PC-9 (cell line): ENCODE measurements at places on chromosomes 2 and 18.
A peak's percentile ranks its signal among the peaks of the same experiment; 100 is the strongest.

DNA sequence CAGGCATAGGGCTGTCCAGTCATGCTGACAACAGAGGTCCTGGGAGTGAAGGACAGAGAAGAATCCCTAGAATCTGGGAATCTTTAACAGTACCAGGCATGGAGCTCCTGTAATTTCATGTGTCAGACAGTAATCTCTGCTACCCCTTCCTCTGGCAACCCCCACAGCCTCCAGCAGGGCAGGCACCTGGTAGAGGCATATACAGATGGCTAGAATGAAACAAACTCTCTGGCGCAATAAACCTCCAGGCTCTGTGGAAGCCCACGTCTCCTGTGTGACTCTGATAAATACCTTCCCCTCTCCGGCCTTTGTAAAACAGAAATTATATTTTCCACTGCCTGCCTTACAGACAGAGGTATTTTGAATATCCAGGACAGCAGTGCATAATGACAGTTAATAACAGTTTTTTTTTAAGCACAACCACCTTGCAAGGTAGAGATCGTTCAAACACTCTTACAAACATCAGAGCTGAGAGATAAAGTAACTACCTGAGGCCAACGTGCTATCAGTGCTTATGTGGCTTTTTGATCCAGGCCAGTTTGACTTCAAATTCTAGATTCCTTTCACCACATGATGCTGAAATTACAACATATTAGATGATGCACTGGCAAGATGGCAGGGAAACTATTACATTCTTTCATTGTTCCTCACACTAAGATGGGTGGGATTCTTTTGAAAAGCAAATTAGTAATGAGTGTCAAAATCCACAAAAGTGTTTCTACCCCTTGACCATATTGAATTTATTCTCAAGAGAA lies 47.7 kb upstream of the TMEM247 start:
- DNase-seq = no peak

DNA sequence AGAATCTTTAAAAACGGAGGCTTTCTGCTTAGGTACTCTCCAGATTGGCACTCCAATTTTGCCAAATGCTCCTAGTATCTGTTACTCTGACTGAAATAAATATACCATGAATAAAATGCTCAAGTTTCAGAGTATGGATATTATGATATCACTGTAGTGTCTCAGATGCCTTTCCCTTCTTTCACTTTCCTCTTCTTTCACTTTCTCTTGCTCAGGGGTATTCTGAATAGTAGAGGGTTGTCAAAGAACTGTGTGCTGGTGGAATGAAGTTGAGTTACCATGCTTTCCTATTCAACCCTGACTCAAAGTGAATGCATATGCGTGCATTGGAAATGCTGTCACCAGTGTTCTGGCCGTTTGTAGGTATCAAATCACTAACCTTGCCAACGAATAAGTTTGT lies 1015.2 kb upstream of the FANCL start:
- no peak for DNase-seq

- no peak for DNase-seq
Measured at GRCh38 chr2:69560147-69560482, 83.4 kb downstream of the AAK1 start.

DNA sequence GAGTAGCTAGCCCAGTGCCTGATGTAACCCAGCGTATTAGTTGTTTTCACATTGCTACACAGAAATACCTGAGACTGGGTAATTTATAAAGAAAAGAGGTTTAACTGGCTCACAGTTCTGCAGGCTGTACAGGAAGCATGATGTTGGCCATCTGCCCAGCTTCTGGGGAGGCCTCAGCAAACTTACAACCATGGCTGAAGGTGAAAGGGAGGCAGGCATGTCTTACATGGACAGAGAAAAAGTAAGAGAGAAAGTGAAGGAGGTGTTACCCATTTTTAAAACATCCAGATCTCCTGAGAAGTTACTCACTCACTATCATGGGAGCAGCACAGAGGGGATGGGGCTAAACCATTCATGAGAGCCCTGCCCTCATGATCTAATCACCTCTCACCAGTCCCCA lies 6.1 kb upstream of the CYRIA start:
- DNase-seq = peak; percentile 43

DNA sequence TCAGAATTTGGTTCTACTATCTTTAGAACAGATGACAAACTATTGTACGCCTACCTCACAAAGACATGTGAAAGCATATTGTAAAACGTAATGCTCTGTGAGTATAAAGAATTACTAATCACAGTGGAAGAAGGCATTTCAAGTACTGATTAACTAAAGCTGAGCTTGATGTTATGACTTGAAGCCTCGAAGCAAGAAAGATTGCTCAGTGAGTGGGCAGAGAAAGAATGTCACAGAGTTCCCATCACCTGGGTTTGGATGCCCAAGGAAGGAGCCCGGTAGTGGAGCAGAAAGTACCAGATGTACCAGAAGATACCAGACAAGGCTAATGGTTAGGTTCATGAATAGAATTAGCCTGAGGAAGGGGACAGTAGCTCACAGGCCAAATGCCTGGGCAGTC lies 39.5 kb upstream of the FAM110C start:
- DNase-seq = no peak

- DNase-seq = no peak
Measured at GRCh38 chr2:119204525-119204924, 19.1 kb upstream of the STEAP3 start.

- DNase-seq = no peak
Measured at GRCh38 chr2:727071-727470, 49.9 kb upstream of the TMEM18 start.

DNA sequence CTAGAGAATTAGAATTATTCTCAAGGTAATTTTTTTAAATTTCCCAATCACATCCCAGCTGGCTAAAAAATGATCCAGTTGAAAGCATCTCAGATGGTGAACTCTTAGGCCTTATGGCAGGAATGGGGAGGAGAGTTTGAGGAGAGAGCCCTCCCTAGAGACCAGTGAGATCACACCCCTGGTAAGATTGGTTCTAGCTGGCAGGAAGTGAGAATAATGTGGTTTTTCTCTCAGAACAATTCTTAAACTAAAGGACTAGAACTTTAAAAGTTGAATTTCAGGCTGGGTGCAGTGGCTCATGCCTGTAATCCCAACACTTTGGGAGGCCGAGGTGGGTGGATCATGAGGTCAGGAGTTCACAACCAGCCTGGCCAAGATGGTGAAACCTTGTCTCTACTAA lies 120.2 kb downstream of the MYO3B start:
- no peak for DNase-seq

DNA sequence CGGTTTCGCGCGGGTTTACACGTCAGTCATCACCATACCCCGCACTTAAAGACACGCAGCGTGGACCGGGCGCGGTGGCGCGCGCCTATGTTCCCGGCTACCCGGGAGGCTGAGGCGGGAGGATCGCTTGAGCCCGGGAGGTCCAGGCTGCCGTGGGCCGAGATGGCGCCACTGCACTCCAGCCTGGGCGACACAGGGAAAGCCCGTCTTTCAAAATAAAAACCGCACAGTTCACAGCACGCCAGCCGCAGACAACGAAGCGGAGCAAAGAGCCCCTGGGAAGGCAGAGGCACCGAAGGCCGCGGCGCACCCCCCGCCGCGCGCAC lies 328 bp downstream of the DTYMK start:
- no peak for DNase-seq

- DNase-seq = no peak
Measured at GRCh38 chr2:173033084-173033483, 42.6 kb upstream of the MAP3K20 start.

DNA sequence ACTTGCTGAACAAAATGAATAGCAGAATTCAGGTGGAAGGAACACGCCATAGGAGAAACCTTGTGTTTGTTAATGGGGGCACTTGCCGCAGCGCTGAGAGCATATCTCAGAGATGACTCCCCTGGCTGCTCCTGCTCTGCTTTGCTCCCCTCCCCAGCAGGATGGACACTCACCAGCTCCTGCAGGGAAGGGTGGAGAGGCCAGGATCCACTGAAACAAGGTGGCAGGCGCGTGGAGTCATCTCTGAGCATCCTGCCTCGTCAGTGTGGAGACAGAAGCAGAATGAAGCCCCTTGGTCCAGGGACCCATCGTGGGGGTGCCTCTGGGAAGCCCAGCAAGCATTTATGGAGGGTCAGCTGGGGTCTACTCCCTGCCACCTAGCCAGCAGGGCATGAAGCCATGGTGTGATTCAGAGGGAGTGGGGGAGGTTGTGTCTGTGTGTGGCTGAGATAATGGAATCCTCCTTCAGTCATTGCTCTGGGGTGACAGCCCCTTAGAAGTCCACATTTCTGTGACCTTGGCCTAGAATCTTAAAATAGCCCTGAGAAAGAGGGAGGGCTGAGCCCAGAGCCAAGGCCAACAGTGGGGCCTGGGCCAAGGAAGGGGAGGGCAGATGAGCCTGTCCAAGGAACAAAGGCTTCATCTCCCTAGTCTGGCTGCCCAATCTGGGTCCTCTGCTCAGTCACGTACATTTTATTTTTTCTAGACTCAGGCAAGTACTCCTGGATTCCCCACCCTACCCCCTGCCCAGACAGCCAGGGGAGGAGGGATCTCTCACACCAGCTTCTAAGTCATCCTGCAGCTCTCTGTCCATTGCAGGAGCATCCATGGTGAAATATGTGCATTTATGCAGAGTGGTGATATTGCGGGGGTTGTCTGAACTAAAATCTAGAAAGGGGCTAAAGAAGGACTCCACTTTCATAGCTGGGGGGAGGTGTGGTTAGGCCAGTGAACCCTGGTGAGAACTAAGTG lies 215.4 kb downstream of the ZBTB7C start:
- DNase-seq = no peak

DNA sequence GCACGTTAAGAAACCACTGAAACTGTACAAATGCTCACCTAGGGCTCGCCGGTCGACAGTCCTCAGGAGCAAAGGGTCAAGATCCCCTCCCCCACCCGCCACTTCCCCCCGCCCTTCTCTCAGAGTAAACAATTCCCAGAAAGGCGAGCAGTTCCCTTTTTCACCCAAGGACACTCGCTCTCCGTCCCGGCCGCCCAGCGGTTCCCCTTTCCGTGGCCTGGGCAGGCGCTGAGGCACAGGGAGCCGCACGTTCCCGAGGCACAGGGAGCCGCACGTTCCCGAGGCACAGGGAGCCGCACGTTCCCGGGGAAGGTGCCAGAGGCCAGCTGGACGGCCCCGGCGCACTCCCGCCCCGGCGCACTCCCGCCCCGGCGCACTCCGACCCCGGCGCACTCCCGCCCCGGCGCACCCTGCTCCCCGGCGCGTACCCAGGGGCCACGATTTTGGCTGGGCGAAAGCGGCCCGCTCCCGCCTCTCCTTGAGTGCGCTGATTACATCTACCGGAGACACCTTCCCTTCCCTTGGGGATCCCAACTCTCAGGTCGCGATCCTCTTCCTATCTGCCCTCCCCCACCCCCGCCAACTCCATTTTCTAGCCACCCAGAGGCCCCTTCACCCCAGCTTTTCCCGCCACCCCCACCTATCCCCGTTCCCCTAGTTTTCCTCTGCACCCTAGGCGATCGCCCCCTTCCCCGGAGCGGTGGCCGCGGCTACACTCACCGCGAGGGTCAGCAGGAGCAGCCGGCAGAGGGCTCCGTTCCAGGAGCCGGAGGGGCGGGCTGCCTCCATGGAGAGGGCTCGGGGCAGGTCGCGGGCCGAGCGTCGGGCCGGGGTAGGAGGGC lies 817 bp downstream of the DSC2 start:
- peak; percentile 50 for DNase-seq

DNA sequence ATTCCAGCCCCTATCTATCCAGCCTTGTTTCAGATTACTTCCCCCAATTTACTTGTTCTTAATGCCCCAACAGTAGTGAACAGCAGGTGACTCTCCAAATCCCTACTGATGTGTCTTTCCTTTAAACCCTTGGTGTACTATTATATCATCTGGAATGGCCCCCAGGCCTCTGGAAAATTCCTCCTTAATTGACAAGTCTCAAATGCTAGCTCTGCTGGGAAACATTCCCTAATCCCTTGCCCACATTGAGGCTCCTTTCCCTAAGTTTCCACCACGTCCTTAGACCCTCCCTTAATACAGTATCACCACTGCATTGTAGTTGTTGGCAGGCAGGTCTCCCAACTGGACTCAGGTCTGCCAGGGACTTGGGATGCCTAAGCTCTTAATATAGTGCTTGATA lies 41.0 kb downstream of the MYO3B start:
- no peak for DNase-seq

DNA sequence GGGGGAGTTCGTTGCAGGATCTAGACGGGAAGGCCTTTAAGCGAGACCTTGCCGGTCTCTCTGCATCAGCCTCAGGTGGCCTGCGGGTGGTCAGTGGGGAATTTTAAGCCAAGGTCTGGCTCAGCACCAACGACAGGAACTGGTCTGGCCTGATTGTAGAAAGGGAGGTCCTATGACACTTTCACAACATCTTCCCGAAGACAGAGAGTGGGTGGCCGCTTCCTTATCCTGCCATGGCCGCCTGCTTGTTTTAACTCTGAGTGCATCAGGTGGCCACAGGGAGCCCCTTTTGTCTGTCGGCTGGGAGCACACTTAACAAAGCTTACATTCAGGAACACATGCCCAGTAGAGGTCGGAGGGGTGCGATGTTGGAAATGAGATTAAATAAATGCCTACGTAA lies 363.7 kb upstream of the MYT1L start:
- no peak for DNase-seq

DNA sequence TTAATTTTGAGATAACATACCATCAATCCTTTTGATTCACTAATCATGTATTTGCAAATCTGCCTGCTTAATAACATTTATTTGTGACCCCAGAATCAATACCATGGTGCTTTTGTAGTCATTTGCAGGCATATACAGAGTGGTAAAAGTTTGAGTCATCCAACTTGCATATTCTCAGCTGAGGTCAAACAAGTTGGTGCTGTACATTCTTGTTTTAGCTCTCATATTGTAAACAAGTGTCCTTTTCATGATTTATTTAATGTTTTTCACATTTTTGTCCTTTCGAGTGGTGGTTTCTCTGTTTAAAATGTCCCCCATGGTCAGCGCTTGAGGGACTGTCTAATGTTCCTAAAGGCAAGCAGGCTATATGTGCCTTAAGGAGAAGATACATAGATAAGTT lies 17.5 kb downstream of the RAB27B start:
- no peak for DNase-seq

DNA sequence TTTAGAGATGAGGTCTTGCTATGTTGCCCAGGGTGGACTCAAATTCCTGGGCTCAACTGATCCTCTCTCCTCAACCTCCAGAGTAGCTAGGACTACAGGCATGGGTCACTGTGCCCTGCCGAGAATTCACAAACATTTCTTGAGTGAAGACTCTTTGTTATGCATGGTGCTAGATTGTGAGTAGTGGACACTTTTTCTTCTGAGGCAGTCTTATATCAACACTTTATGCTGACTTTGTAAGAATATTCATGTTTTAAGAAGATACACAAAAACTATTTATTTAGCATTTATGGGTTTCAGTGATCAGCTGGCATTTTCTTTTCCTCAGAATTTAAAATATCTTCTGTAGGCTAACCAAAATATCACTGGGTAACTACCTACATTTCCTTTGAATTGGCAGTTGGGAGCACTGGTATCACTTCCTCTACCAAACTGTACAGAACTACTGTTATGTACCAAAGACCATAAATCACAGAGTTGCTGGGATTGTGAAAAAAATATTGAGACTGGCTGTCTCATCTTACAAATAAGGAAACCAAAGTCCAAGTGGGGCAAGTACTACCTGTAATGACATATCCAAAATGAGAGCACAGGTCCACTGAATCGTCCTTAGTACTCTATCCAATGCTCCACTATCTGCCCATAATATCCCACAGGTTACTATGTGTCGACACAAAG lies 34.0 kb downstream of the DOCK10 start:
- no peak for DNase-seq

- DNase-seq = peak; percentile 30
Measured at GRCh38 chr2:234156326-234156725, 105.8 kb downstream of the SPP2 start.
